ENCODE measurements at places on chromosomes 12 and 14.

GRCh38 chr12:104682790-104683279 lies 226.1 kb downstream of the CHST11 start:
- DNase-seq: no peak

- DNase-seq: peak; percentile 83
Measured at GRCh38 chr14:51507906-51508511, 143.7 kb upstream of the FRMD6 start.

- no peak for DNase-seq
Measured at GRCh38 chr14:84874436-84874835, 655.5 kb upstream of the FLRT2 start.

GRCh38 chr14:76955575-76956315 lies 72.8 kb downstream of the IRF2BPL start:
- peak; percentile 83 for DNase-seq

- no peak for DNase-seq
Measured at GRCh38 chr14:65351493-65352194, 60.9 kb upstream of the FUT8 start.

DNA sequence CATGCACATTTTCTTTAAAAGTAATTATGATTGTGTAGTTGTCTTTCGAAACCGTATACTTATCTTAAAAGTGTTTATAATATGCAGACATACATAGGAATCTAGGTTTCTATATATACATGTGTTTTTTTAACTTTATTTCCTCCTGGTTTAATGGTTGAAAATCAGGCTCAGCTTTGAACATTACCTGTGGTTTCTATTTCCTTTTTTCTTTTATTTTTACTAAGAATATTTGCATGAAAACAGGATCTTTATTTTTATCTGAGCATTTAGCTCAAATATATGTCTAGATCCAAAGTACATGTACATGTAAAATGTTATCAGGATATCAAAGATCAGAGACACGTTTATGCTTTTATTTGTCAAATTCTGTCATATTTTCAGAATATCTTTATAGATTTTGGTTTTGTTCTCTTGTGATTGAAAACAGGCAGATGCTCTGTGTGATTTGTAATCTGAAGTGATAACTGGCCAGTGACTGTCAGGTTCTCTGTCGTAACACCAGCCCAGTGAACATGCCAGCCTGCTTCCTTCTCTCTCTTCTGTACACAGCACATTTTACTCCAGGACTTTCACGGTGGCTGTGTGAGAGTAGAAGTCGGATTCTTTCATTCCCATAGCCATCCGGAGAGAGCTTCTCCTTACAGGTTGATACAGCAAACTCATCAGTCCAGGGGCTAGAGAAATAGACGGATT lies 13.7 kb downstream of the TCTN1 start:
- no peak for DNase-seq

DNA sequence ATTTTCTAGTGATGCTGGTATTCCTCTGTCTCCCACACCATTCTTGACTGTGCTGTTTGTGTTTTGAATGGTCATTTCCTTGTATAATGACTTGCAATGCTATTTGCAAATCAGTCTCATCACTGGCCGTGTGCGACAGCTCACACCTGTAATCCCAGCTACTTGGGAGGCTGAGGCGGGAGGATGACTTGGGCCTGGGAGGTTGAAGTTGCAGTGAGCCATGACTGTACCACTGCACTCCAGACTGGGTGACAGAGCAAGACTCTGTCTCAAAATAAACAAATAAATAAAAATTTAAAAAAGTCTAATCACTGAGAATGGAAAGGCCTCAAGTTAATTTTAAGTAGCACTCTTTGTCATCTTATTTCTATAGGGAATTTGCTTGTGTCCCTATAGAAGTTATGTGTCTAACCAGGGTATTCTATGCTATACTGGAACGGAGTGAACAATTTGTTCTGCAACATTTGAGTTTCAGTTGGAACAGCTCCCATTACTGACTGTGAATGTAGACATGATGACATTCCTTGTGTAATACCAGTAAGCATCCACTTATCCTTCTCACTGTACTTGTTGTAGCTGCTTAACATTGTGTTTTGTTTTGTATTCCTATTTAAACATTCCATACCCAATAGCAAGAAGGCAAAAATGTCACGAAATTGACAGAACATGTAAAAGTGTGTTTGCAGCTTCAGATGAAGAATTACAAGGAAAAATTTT lies 126.3 kb downstream of the MGST1 start:
- DNase-seq: peak; percentile 14

GRCh38 chr12:38905480-38906351 lies at the start of gene CPNE8:
Gene CPNE8, minus strand, starts transcription at chr12:38905591. Its CDS starts 57 bp downstream, at chr12:38905534.
- peak; percentile 17 for DNase-seq

DNA sequence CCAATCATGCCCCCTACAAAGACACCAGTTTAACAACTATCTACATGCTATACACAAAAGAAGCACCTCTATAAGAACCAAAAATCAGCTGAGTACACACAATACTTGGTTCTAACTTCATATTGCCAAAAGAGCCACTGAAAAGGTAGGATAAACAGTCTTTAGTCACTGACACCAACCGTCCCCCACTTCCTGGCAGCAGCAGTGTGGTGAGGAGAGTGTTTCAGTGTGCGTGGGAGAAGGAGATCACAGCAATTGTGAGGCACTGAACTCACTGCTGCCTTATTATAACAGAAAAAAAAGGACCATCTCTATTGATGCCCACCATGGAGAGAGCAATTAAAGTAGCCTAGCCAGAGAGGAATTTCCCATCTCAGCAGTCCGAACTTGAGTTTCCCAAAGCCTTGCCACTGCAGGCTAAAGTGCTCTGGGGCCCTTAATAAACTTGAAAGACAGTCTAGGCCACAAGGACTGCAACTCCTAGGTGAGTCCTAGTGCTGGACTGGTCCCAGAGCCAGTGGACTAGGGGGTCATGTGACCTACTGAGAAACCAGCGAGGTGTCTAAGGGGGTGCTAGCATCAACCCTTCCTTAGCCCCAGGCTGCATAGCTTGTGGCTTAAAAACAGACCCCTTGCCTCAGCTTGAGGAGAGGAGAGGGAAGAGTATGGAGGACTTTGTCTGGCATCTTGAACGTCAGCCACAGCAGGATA lies 37.1 kb upstream of the LMNTD1 start:
- no peak for DNase-seq

DNA sequence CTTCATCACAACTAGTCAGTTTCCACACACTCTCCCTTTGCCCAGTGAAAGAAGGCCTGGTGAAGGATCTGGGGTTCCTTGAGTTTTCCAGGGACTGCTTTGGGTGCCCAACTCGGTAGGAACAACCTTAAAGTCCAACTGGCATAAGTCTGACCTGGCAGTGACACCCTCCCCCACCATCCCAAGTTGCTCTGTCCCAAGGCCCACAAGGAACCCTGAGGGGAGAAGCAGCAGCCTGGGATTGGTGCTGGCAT lies 1.6 kb downstream of the KMT2D start:
- DNase-seq: no peak

GRCh38 chr12:75334384-75335030 lies at the start of gene GLIPR1L1:
Gene GLIPR1L1, plus strand, starts transcription at chr12:75334670. Its CDS starts 59 bp downstream, at chr12:75334729.
- DNase-seq: peak; percentile 91

DNA sequence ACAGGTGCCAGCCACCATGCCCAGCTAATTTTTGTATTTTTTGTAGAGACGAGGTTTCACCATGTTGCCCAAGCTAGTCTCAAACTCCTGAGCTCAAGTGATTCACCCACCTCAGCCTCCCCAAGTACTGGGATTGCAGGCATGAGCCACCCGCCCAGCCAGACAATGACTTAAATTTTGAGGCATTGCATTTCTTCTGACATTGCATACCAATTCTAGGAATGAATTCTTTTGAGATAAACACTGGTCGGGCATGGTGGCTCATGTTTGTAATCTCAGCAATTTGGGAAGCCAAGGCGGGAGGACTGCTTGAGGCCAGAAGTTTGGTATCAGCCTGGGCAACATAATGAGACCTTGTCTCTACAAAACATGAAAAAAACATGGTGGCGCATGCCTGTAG lies 2.5 kb upstream of the CELA1 start:
- peak; percentile 52 for DNase-seq
